ENCODE measurements at places on chromosomes 4 and X.

- no peak for DNase-seq
Measured at GRCh38 chr4:15682242-15683142, 865 bp downstream of the FAM200B start.

DNA sequence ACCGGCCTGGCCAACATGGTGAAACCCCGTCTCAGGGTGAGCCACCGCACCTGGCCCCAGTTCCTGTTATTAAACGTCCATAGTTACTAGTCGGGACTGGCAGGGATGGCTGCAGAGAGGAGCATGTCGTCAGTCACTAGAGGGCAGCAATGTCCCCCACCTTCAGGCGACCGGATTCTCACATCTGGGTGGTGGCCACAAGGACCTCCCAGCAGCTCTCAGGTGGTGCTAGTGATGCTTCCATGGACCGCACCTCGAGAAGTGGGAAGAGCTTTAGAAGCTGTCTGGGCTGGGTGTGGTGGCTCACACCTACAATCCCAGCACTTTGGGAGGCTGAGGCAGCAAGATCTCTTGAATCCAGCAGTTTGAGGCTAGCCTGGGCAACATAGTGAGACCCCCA, 13.3 kb upstream of the IL3RA start:
- peak; percentile 49 for DNase-seq

- no peak for DNase-seq
Measured at GRCh38 chrX:40154853-40155588, 57.3 kb upstream of the BCOR start.

DNA sequence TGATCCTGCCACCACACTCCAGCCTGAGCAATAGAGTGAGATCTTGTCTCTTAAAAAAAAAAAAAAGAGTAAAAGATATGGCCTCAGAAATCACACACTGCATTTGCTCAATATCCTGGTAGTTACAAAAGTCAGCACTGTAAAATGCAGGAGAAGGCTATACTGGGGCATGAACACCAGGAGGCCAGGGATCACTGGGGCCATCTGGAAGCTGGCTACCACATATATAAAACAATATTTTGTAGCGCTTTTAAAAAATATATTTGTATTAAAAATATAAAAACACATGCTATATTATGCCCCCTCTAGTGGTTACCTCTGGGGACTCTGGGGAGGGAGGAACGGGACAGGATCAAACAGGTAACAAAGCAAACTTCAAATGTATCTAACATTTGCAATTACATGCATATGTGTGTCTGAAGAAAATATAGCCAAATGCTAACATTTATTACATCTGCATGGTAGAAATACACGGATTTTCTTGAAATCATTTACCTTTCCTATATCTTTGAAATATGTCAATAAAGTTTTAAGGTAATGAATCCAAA, 4.0 kb downstream of the C4orf46 start:
- peak; percentile 38 for DNase-seq

GRCh38 chr4:123536225-123536624, 139.6 kb downstream of the SPRY1 start:
- DNase-seq = no peak

GRCh38 chr4:84710548-84710947, 127.6 kb downstream of the CDS1 start:
- DNase-seq = no peak

GRCh38 chr4:95547715-95548471, 880 bp downstream of the UNC5C start:
- DNase-seq = no peak

DNA sequence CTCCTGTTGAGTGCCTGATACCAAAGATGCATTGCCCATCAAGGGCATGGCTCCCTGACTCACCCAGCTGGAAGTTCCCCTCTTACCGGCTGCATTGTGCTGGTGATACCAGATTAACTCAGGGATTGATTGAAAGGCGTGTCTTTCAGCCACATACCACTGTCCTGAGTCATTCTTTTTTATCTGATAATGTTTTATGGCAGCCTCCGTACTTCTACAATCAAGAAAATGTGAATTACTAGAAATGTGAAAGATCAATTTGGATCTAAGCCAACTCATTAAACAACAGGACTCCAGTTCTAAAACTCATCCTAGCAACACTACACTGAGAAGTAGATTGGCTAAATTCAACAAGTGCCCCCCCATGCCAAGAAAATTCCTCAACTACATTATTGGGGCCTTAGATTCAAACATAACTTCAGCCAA, 40.0 kb downstream of the TXK start:
- DNase-seq = peak; percentile 36

- no peak for DNase-seq
Measured at GRCh38 chrX:107894038-107894437, 68.4 kb downstream of the MID2 start.

DNA sequence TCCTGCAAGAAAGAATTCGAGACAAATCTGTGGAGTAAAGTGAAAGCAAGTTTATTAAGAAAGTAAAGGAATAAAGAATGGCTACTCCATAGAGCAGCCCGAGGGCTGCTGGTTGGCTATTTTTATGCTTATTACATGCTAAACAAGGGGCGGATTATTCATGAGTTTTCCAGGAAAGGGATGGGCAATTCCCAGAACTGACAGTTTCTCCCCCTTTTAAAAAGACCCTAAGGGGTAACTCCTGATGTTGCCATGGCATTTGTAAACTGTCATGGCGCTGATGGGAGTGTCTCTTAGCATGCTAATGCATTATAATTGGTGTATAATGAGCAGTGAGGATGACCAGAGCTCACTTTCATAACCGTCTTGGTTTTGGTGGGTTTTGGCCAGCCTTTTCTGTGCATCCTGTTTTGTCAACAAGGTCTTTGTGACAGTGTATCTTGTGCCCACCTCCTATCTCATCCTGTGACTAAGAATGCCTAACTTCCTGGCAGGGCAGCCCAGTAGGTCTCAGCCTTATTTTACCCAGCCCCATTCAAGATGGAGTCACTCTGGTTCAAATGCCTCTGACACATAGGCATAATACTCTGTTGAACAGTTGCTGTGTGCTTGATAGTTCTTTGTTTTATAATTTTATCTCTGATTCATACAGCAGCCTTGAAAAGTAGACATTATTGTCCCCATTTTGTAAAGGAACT, 25.8 kb downstream of the GAB1 start:
- no peak for DNase-seq

- no peak for DNase-seq
Measured at GRCh38 chrX:129876771-129877305, 29.1 kb upstream of the UTP14A start.

DNA sequence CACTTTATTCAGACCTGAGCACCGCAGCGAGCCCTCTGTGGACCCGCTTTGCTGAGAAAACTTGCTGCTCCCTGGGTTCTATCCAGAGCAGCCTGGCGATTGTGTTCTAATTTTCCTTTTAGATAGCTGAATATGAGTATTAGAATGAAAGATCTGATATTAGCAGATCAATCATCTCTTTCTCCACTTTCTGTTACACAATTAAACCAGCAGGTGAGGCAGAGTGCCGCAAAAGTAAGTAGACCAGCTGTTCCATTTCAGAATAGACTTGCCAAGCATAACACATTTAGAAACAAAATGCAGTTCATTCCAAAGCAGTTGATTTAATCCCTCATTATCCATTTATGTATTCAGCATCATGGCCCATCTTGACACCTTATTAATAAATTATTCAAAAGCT, 58.6 kb downstream of the PALLD start:
- DNase-seq = no peak

DNA sequence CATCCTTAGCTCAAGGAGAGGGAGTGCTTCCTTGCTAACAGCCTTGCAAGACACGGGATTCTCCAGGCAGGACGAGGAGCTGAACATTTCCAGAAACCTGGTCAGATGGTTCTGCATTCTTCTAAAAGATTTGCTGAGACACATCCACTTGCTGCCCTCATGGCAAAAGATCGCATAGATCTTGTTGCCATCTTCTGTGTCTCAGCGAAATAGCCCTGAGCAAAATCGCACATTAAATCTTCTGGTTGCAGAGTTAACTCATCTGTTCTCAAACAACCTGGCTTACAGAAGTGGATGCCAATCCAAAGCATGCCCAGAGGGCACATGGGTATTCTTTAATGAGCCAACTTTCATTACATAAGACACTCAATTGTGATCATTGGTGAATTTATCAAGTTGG, 167.5 kb downstream of the PRKX start:
- DNase-seq = no peak

GRCh38 chr4:60588556-60588955, 611.6 kb upstream of the ADGRL3 start:
- DNase-seq = no peak

GRCh38 chrX:16683007-16683664, 29.3 kb downstream of the CTPS2 start:
- no peak for DNase-seq

DNA sequence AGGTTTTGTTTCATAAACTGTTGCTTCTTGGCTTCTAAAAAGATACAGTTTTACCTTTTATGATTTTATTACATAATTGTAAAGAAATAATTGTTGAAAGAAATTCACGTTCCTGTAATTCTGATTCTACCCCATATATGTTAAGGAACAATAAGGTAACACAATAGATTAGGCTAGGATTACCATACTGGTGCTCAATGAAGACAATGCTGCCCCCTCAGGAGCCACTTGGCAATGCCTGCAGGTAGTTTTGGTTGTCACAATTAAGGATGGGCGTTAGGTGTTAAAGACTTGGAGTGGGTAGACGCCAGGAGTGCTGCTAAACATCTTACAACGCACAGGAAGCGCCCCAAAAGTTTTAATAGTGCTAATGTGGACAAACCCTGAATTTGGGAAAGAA, 133.2 kb downstream of the NLGN4X start:
- no peak for DNase-seq

GRCh38 chr4:113052379-113052951, 3.0 kb downstream of the ANK2 start:
- DNase-seq = no peak

- DNase-seq = no peak
Measured at GRCh38 chr4:108060164-108060563, 70.5 kb downstream of the HADH start.

- DNase-seq = no peak
Measured at GRCh38 chrX:15680401-15680800, 15.8 kb upstream of the CLTRN start.

DNA sequence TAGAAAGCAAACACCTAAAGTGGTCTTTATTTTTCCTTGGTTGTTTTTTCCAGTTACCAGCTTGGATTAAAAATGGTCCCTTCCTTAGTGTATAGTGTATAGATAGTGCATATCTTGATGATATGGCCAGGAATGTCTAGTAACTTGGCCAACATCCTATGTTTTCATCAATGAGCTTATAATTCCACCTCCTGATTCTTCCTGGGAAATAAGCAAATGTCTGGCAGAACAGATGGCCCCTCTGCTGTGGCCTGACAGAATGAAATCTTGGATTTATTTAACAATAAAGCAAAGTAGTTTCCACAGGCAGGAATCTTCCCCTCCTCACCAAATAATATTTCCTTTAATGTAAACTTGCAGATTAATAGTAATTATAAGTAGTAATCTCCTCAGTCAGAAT, 6.1 kb downstream of the SCARB2 start:
- no peak for DNase-seq

- no peak for DNase-seq
Measured at GRCh38 chr4:166088576-166088975, 215.5 kb downstream of the TLL1 start.

All from activated naive CD4-positive, alpha-beta T cell treated with anti-CD3 and anti-CD28 coated beads, Interleukin-2, amount 50 U/mL, for 16 hours (primary cell).